ENCODE measurements at places on chromosomes 7 and 10. TPM values are rescaled to one million over a fixed set of nuclear protein-coding genes. Genes with fewer than 3 reads are reported as not detected.

Gene STK32C
- 9.4 TPM for total RNA-seq

Gene ANKRD61
- 0.49 TPM for total RNA-seq

Gene MOGAT3
- not detected for total RNA-seq

Gene SPDYE5
- not detected for total RNA-seq

Gene INA
- total RNA-seq: 0.54 TPM

Gene GDF2
- not detected for total RNA-seq

Gene CFAP69
- total RNA-seq: not detected

Gene PTPN20
- total RNA-seq: 0.20 TPM

Gene BAMBI
- total RNA-seq: not detected

Gene CALHM2
- total RNA-seq: 67.2 TPM

Gene C1GALT1
- total RNA-seq: 54.9 TPM

Gene PILRA
- 11.8 TPM for total RNA-seq

Gene CALML3
- not detected for total RNA-seq

Gene BTBD16
- total RNA-seq: not detected

Gene SNCG
- total RNA-seq: 0.29 TPM

Gene FAM24B
- 14.2 TPM for total RNA-seq

Gene FAM25G
- not detected for total RNA-seq

Gene GALNT17
- total RNA-seq: not detected

Gene POP7
- 42.5 TPM for total RNA-seq

Gene TFAM
- total RNA-seq: 56.3 TPM

Gene FAM131B
- total RNA-seq: 0.37 TPM

Gene CUZD1
- total RNA-seq: 3.0 TPM

Gene CDHR1
- 0.07 TPM for total RNA-seq

Gene ADIRF
- not detected for total RNA-seq

Gene SPRN
- not detected for total RNA-seq

Gene PDE6C
- total RNA-seq: not detected

Gene DNAJC12
- total RNA-seq: 8.7 TPM

Gene EIF5AL1
- total RNA-seq: 0.27 TPM

Gene IKZF5
- 19.8 TPM for total RNA-seq

Gene PMPCB
- total RNA-seq: 54.8 TPM

Gene PTEN
- 94.9 TPM for total RNA-seq

Gene CYP26C1
- not detected for total RNA-seq

Gene SRRM3
- total RNA-seq: not detected

Gene PPP1R17
- total RNA-seq: not detected

Gene SERPINE1
- not detected for total RNA-seq

Gene UPK3BL2
- 29.3 TPM for total RNA-seq

Gene KNDC1
- total RNA-seq: 0.32 TPM

Gene MPP7
- total RNA-seq: 3.6 TPM

Gene FOXP2
- not detected for total RNA-seq

Gene COL26A1
- total RNA-seq: not detected

Gene ZNF12
- total RNA-seq: 24.3 TPM

Gene ACTA2
- 8.8 TPM for total RNA-seq

Gene RET
- total RNA-seq: 2.8 TPM

Gene PNLIPRP3
- total RNA-seq: not detected

Gene PHKG1
- 1.5 TPM for total RNA-seq

Gene GPRIN2
- not detected for total RNA-seq

Gene GJD4
- total RNA-seq: not detected

Data from T-helper 1 cell treated with Interleukin-12 subunit alpha and Interleukin-12 subunit beta and Interleukin-4 antibody, amounts not matched to agents 30 ng/mL and 1 ng/mL, for 36 hours (primary cell).